ENCODE measurements at places on chromosomes 16 and 17.

GRCh38 chr16:87657621-87658192, 55.4 kb downstream of the JPH3 start:
- DNase-seq, result no peak

DNA sequence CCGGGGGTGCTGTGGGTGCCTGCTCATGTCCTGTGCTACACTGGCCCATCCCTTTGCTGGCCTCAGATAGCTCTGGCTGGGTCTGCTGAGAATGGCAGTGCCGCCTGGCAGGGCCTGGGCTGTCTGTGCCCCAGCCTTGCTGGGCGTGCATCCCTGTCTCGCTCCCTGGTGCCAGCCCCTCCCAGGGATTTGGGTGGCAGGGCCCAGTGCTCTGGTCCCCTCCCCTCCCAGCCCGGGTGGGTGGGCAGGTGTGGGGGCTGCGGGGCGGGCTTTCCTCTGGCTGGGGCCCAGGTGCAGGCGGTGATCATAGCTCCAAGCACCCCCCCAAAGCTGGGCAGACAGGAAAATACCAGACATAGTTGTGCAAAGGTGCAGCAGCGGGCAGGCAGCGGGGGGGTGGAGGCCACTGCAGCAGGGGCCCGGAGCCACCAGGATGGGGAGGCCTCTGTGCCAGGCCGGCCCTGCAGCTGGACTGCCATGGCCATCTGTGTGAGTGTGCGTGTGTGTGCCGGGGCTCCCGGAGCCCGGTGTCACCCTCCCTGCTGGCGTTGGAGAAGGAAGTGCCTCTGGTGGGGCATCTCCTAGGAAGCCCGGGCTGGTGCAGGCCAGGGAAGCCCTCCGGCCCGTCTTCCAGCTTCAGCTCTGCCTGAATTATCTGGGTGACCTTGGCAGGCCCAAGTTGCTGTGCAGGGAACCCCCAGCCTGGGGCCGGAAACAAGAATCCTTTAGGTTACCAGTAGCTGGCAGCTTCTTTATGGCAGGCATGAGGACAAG, 7.4 kb downstream of the GLIS2 start:
- no peak for DNase-seq

DNA sequence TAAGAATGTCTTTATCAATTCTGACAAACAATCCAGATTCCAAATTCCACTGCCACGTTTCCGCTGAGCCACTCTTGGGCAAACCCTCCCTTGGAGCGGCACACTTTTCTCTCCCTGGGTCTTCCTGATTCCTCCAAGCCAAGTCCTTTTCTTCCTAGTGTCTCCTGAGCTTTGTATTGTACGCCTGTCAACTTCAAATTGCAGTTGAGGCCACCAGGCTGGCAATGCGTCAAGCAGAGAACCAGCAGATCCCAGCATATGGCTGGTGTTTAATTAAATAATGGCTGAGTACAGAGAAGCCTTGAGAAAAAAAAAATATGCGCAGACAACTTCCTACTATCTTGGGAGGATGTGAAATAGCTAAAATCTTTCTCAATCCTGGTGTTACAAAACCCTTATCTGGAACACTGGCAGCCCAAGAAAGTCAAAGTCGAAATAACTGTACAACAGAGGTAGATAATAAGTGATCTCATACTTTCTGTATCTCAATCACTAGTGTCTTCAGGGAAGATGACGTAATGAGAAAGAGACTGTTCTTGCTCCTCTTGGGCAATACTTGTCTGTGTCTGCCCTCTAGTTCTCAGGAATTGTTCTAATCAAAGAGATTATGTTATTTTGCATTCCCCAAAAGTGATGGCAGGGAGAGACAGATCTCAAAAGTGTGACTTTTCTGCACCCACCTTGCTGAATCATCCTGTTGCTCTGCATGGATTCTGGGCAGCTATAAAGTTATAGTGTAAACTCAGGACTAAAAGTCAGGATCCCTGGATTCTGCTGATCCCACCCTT, 15.0 kb downstream of the SMIM36 start:
- DNase-seq, result no peak

DNA sequence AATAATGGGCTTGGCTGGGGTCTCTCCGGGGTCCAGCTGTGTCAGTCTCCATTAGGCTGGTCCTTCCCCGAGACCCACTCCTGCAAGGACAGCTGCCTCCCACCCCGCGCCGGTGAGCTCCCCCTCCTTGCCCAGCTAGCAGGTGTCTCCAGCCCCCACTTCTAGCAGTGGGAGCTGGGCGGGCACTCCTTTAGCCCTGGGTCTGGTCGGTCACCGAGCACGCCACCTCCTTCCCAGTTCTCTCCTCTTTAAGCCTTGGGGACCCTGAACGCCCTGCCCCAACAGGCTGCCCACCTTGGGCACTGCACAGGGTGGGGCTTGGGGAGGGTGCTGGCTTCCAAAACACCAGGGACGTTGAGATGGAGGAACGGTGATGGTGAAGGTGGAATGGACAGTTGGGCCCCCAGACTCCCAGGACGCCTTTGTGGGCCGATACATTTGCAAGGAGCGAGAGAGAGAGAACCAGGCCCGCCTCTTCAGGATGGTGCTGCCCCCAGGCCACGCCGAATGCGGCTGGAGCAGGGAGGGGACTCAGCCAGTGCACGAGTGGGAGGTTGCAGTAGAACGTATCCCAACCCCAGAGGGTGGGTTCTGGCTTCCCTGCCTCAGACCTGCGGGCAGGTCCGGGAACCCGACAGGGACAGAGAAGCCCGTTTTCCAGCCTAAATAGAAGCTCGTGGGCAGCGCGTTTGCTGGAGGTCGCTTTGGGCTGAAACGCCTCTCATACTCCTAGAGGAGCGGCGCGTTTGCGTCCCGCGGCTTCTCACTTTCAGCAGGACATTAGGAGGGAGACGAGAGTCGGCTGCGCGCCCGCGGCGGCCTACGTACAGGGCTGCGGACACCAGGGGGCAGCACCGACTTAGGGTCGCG, 10.7 kb downstream of the TBX2 start:
- peak; percentile 68 for DNase-seq
